Caco-2 (cell line): ENCODE measurements at places on chromosomes 6 and 20.

DNA sequence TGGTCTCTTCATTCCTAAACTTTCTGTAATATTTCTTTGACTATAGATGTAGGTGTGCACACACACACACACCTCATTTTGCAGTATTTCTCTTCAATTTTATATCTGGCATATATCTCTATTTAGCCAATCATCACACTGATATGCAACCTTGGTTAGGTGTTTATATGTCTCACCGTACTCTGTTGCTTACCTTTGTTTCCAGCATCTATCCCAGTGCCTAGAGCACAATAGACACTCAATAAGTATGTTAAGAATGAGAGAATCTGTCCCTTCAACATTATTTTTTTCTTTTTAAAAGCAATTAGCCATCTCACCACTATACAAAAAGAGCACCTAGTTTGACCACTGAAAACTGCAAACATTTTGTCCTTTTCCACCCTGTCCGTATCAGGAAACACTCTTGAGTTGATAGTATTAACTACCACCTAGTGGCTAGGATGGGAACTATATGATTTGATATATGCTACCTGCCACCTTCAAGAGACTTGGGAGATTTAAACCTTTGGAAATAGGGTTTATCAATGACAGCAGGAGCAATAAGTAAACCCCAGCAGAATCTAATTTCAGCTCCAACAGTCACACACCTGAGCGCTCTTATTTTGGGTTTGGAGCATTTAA lies 48.7 kb upstream of the RSPO3 start:
- H3K4me3 ChIP-seq, result no peak overlapping the region
- H3K27me3 ChIP-seq, result no peaks in the 10 kb centered on the region
- no peaks in the 10 kb centered on the region for H3K36me3 ChIP-seq
- no peaks in the 10 kb centered on the region for H3K4me1 ChIP-seq
- no peak overlapping the region for H3K27ac ChIP-seq

DNA sequence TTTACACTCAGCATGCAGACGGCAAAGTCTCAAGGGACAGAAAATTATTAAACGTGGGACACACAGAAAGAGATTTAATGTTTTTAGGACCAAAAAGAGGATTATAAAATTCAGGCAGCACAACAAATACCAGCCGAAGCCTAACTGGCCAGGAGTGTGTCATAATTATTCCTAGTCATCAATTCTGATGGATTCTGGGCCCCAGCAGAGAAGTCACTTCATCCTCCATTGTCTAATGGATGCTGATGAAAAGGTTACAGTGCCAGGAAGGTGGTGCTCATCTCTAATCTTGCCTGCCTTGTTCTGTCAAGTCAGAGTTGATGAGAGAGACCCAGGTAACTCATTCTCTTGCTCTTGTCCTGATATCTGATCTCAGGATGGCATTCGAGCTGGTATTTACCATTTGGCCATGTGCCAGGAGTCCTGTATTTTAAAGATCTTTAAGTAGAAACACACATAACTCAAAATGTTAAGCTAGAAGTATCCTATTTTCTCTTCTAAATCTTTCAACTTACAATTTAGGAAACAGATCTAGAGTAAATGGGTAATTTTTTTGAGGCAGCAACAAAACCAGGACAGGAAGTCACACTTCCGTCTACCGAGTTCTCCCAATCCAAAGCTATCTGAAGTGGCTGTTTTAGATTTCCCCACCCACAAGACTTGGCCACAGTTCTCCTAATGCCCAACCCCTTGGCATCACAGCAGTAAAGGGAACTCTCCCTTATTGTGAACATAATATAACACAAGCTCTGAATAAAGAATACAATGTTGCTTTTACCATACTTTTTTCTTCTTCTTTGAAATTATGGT lies 50.0 kb downstream of the ADAT2 start:
- H3K4me1 ChIP-seq, result peaks cover 25% of the 10 kb centered on the region
- H3K4me3 ChIP-seq, result no peak overlapping the region
- H3K27me3 ChIP-seq, result no peaks in the 10 kb centered on the region
- no peak overlapping the region for H3K27ac ChIP-seq

GRCh38 chr6:20028562-20028961 lies 183.7 kb downstream of the MBOAT1 start:
- H3K4me1 ChIP-seq, result no peaks in the 10 kb centered on the region
- DNase-seq, result no peak
- H3K27me3 ChIP-seq, result no peaks in the 10 kb centered on the region
- no peaks in the 10 kb centered on the region for H3K36me3 ChIP-seq
- no peak overlapping the region for H3K27ac ChIP-seq
- H3K4me3 ChIP-seq, result no peak overlapping the region

GRCh38 chr6:347232-347631 lies 44.3 kb upstream of the IRF4 start:
- H3K36me3 ChIP-seq, result no peaks in the 10 kb centered on the region
- H3K4me1 ChIP-seq, result no peaks in the 10 kb centered on the region
- no peak overlapping the region for H3K27ac ChIP-seq
- DNase-seq, result no peak
- H3K27me3 ChIP-seq, result no peaks in the 10 kb centered on the region
- H3K4me3 ChIP-seq, result no peak overlapping the region

- no peaks in the 10 kb centered on the region for H3K36me3 ChIP-seq
- no peak overlapping the region for H3K27ac ChIP-seq
- DNase-seq, result no peak
Observed at GRCh38 chr6:23584134-23584763, 541.8 kb upstream of the NRSN1 start.

DNA sequence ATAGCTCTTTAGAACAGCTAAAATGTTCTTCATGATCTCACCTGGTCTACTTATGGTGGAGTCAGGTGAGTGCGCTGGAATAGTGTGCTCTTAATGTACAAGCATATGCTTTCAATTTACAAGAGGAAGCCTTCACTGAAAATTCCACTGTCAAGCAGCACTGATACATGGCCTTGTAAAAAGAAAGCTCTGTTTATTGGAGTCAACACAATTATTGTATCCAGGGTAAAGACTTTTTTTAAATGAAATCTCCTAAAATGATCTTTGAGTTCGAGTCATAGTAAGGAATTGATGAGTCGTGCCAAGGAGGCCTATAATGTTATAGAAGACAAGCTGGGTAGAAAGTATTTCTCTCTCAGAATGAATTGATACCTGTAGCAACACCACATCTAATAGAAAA lies 41.6 kb upstream of the CARMIL1 start:
- H3K27ac ChIP-seq, result no peak overlapping the region
- H3K36me3 ChIP-seq, result no peaks in the 10 kb centered on the region
- no peak overlapping the region for H3K4me3 ChIP-seq
- H3K27me3 ChIP-seq, result no peaks in the 10 kb centered on the region
- DNase-seq, result no peak
- no peaks in the 10 kb centered on the region for H3K4me1 ChIP-seq

GRCh38 chr6:17638212-17638715 lies 38.2 kb downstream of the FAM8A1 start:
- no peak overlapping the region for H3K27ac ChIP-seq
- H3K27me3 ChIP-seq, result no peaks in the 10 kb centered on the region
- H3K4me1 ChIP-seq, result no peaks in the 10 kb centered on the region
- no peak overlapping the region for H3K4me3 ChIP-seq
- H3K36me3 ChIP-seq, result no peaks in the 10 kb centered on the region; the same call in 1 of the 2 replicates
